ENCODE measurements at places on chromosomes 2 and 18.

- DNase-seq, result no peak
These were observed 4.3 kb downstream of the AAMP start for GRCh38 chr2:218265626-218266025.

DNA sequence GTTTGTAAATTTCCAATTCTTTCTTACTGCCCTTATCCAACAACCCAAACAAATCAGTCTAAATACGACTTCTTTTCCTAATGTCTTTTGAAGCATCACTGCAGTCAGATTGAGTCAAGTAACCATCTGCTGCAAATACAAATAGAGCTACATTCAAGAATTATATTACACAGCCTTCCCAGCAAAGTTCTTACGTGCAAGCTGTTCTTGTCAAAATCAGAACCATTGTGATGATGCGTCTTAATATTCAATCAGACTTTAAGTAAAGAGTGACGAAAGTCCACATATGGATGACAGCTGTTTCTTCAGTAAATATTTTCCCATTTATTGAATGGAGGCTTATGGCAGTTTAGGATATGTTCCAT is 943.8 kb downstream of the LRP1B start:
- no peak for DNase-seq

DNA sequence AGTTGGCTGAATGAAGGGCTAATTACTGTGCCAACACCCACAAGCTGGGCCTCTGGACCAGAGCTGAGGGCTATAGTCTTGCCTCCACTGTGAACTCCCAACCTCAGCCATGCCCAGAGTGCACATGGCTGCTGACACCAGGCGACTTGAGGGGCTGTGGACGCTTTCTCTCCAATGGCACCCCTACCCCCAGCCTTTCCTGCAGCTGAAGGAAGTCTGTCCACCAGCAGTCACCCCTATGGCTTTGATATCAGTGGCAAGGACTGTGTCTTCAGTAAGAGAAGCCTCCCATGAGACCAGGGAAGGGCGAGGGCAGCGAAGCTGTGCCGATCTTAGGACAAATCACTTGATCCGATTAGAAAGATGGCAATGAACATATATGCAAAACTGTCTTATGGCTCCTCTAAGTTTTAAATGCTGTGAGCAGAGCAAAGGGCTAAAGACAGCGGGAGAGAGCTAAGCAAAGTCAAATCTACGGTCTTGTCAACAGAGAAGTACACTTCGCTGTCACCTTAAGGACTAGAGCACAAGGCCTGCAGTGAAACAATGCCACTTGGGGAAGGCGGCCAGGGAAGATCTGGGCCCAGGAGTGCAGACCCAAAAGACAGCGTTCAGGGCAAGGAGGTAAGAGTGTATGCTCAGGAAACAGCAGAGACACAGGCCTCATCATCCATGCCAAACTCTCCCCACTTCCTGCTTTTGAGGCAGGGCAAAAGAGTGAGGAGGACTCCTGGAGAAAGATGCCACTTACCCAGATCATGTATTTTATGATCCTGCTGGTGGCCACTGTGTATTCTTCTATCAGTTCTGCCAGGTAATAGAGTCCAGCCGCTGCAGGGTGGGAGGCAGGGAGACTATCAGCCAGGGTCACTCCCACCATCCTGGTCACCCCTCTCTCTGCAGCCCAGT is 1.5 kb downstream of the TEX261 start:
- DNase-seq, result no peak

- no peak for DNase-seq
These were observed 188.2 kb upstream of the XIRP2 start for GRCh38 chr2:166700079-166700478.

DNA sequence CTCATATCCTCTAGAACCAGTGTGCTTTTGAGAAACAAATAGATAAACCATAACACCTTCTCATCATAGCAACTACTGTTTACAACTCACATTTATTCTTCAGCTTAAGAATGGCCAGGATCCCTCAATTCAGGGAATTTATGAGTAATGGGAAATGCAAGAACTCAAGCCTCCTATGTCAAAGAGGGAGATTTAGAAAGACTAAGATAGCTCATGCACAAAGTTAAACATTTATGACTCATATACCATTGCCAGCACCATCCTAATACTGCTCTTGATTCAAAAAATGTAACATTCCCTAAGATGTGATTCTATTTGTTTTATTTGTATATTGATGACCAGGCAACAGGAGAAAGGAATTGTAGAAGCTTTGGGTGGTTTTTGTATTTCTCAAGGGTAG is 172.8 kb downstream of the CYP26B1 start:
- DNase-seq, result no peak

Data from stimulated activated CD4-positive, alpha-beta T cell treated with anti-CD3 and anti-CD28 coated beads, TNF-alpha, amount 100 ng/mL, for 48 hours (primary cell).